ENCODE measurements at places on chromosomes 7 and 10. TPM values are rescaled to one million over a fixed set of nuclear protein-coding genes. Genes with fewer than 3 reads are reported as not detected.

CARD11 gene
- under 0.01 TPM for total RNA-seq

C10orf105 gene
- total RNA-seq: not detected

SPDYE6 gene
- total RNA-seq: not detected

ADD3 gene
- total RNA-seq: 524 TPM

STAG3 gene
- total RNA-seq: 0.90 TPM

C10orf67 gene
- not detected for total RNA-seq

ZNF239 gene
- 1.8 TPM for total RNA-seq

ARHGAP22 gene
- 60.2 TPM for total RNA-seq

MYL7 gene
- total RNA-seq: not detected

FBXO24 gene
- total RNA-seq: 0.54 TPM

ADAMTS14 gene
- 2.0 TPM for total RNA-seq

LRRC18 gene
- not detected for total RNA-seq

SPACDR gene
- total RNA-seq: 0.27 TPM

LMOD2 gene
- not detected for total RNA-seq

TMEM243 gene
- total RNA-seq: 57.7 TPM

GCC1 gene
- 27.7 TPM for total RNA-seq

UPP1 gene
- 12.4 TPM for total RNA-seq

CFAP69 gene
- total RNA-seq: 6.4 TPM

FOXP2 gene
- 17.4 TPM for total RNA-seq

AKR1C2 gene
- total RNA-seq: 376 TPM

TCAF1 gene
- total RNA-seq: 50.0 TPM

SFMBT2 gene
- total RNA-seq: 0.25 TPM

ELN gene
- 101 TPM for total RNA-seq

ABHD11 gene
- 14.8 TPM for total RNA-seq

NPC1L1 gene
- total RNA-seq: not detected

SLC18A2 gene
- under 0.01 TPM for total RNA-seq

SPDYE3 gene
- total RNA-seq: not detected

PSD gene
- 1.3 TPM for total RNA-seq

PRPS1L1 gene
- not detected for total RNA-seq

NYAP1 gene
- 0.81 TPM for total RNA-seq

OR6B1 gene
- total RNA-seq: not detected

C10orf53 gene
- total RNA-seq: not detected

BLNK gene
- not detected for total RNA-seq

PAX4 gene
- not detected for total RNA-seq

AOC1 gene
- not detected for total RNA-seq

SUGCT gene
- total RNA-seq: 1.9 TPM
